ENCODE measurements at places on chromosomes 12 and 14.

- DNase-seq = no peak
Measured at GRCh38 chr14:95021588-95021987, 135.7 kb downstream of the DICER1 start.

DNA sequence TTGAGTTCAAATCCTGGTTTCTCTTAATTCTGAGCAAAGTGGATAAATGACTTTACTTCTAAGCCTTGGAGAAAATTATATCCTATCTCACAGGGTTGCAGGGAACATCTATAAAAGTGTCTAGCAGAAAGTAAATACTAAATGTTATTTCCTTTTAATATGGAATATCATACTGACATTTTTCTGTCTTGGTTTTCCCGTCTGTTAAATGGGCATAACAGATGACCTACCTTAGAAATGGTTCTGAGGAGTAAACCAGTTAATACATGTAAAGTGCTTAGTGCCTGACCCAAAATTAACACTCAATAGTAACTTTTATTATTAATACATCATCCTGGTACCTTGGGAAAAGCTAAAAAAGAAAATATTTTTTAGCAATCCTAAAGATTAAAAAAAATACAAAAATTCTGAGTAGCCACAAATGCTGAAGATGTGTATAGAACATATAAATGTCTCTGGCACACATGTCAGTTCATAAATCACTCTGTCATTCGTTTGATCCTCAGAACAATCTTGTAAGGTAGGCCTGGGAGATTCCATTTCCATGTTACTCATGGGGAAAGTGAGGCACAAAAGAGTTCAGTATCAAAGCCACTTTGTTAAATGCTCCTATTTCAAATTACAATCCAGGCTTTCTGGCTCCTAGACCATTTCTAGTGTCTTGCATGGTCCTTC, 1.3 kb downstream of the VIPAS39 start:
- no peak for DNase-seq

GRCh38 chr14:53148671-53149070, 4.5 kb downstream of the DDHD1 start:
- DNase-seq = no peak

GRCh38 chr12:70733385-70733784, 96.2 kb upstream of the PTPRB start:
- peak; percentile 26 for DNase-seq

- DNase-seq = no peak
Measured at GRCh38 chr12:11347810-11348209, 37.6 kb upstream of the PRB4 start.
